Natural killer cell (primary cell): ENCODE measurements at places on chromosomes 5 and 9. TPM values are rescaled to one million over a fixed set of nuclear protein-coding genes. Genes with fewer than 3 reads are reported as not detected.

The ARHGEF39 gene
- total RNA-seq, result 3.2 TPM

The DMGDH gene
- 2.9 TPM for total RNA-seq

The ANKRD34B gene
- total RNA-seq, result not detected

The FGFR4 gene
- total RNA-seq, result 1.3 TPM

The IL13 gene
- 0.80 TPM for total RNA-seq

The HRCT1 gene
- not detected for total RNA-seq

The WNT8A gene
- total RNA-seq, result not detected

The DPYSL3 gene
- total RNA-seq, result not detected

The CNTRL gene
- total RNA-seq, result 59.1 TPM

The CCDC180 gene
- 17.8 TPM for total RNA-seq

The ADRB2 gene
- 60.7 TPM for total RNA-seq

The TMEM232 gene
- total RNA-seq, result 0.66 TPM

The ELL2 gene
- total RNA-seq, result 78.2 TPM

The PCA3 gene
- total RNA-seq, result not detected

The CNTNAP3 gene
- total RNA-seq, result not detected

The FBXW2 gene
- total RNA-seq, result 122 TPM

The GRIN1 gene
- total RNA-seq, result not detected

The NXNL2 gene
- not detected for total RNA-seq

The TMEM250 gene
- total RNA-seq, result 19.5 TPM

The LPAR1 gene
- not detected for total RNA-seq

The FOXD4 gene
- not detected for total RNA-seq

The KIF24 gene
- total RNA-seq, result 0.28 TPM

The CAPSL gene
- total RNA-seq, result not detected

The TPPP gene
- total RNA-seq, result 1.2 TPM

The APBB3 gene
- 44.4 TPM for total RNA-seq

The SH3RF2 gene
- total RNA-seq, result 0.28 TPM

The PCDHGB6 gene
- 2.9 TPM for total RNA-seq

The BSPRY gene
- total RNA-seq, result 4.3 TPM

The MSANTD3 gene
- total RNA-seq, result 15.6 TPM

The PCDHA3 gene
- not detected for total RNA-seq
